ENCODE measurements at places on chromosomes 3 and 15.

- no peak for DNase-seq
Measured at GRCh38 chr15:65175511-65175910, 9.6 kb downstream of the CLPX start.

DNA sequence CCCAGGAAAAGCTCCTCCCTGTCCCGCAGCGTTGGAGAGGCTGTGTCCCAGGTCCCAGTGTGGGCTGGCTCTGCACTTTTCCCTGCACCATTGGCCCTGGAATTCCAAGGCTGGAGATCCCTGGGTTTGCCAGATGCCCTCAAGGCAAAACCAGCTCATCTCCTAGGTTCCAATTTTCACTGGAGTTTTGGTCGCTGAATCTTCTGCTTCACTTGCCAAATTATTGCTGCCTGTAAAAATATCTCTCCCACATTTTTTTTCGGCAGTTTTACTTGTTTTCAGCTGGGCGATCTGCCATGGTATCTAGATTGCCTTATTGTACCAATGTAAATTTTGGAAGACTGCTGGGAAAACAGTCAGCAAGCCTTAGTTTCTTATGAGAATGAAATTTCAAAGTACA, 150.9 kb upstream of the ATP10A start:
- DNase-seq = no peak

GRCh38 chr3:14802381-14802731, 16.4 kb upstream of the FGD5 start:
- DNase-seq = no peak

GRCh38 chr15:65579762-65580161, 31.2 kb downstream of the INTS14 start:
- DNase-seq = no peak

GRCh38 chr3:150022381-150023238, 51.9 kb upstream of the PFN2 start:
- no peak for DNase-seq

DNA sequence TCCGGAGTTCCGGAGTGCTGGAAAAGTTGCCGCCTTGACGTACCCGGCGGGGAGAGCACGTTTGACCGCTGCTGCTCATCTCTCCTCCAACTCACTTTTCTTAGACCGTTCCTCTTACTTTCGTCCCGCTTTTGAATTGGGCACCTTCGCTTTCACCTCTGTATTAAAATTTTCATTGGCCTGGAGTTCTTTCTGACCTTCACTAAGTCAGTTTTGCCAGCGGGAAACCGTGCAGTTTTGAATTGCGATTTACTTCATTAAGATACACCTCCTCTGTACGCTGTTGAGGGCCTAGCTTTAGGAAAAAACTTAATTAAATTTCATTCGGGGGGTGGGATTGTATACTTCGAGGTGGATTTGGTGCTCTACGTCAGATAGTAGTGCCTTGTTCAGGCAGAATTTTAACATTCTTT, 1.3 kb downstream of the GMPS start:
- DNase-seq = no peak

- no peak for DNase-seq
Measured at GRCh38 chr15:30650012-30650929, 24.3 kb downstream of the ARHGAP11B start.

- DNase-seq = no peak
Measured at GRCh38 chr3:97121386-97121785, 307.0 kb downstream of the EPHA6 start.

DNA sequence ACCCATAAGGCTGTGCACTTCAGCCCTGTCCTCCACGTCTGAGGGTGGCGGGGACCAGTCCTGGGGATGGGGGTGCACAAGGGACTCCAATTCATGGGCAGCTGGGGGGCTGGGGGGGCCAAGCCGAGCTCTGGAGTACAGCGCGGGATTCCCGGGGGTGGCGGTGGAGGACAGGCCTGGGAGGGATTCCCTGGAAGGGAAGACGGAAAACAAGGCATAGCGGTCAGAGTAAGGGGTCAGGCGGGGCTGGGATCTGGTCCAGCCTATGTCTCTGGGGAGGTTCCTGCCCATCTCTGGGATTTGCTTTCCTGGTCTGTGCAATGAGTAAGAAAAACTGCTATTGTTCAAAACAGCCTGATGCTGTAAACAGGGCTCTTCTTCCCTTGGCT, 8.1 kb upstream of the IGDCC3 start:
- no peak for DNase-seq

DNA sequence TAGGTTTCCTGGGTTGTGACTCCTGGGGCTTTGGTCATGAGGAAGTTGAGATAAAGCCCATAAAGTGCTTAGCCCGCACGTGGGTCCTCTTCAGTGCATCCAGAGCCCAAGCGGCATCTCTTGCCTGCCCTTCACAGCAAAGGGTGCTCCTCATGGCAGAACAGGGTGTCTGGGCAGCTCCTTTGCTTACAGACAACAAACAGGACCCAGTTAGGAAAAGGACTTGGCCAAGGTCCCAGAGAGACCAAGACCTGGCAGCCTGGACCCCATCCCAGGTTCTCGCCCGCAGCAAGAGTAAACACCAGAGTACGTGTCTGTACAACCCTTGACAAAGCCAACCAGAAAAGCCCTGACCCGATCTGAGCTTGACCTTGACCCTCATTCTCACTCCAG, 27.0 kb downstream of the ALS2CL start:
- DNase-seq = no peak

DNA sequence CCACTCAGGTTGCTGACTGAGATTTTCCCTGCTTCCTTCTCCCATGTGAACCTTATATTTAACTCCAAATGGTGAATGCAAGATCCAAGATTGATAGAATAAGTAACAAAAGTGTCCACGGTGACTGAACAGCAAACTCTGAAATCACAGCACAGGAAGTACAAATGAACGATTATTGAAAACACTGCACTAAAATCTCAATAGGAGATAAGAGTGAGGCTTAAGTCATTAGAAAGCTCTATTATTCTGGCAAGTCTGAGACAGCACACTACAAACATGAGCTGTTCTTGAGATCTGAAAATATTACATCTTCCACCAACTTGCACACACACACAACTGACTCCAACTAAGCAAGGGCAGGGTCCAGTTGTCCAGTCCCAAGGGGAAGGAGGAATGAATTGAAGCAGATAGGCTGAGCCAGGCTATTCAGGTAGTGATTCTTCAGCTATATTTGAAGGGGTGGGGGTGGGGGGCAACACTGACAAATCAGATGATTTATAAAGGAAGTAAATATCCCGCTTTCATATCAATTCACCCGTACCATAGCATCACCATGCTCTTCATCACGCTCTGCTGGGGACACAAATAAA, 2.9 kb downstream of the ZNF385D start:
- DNase-seq = no peak

DNA sequence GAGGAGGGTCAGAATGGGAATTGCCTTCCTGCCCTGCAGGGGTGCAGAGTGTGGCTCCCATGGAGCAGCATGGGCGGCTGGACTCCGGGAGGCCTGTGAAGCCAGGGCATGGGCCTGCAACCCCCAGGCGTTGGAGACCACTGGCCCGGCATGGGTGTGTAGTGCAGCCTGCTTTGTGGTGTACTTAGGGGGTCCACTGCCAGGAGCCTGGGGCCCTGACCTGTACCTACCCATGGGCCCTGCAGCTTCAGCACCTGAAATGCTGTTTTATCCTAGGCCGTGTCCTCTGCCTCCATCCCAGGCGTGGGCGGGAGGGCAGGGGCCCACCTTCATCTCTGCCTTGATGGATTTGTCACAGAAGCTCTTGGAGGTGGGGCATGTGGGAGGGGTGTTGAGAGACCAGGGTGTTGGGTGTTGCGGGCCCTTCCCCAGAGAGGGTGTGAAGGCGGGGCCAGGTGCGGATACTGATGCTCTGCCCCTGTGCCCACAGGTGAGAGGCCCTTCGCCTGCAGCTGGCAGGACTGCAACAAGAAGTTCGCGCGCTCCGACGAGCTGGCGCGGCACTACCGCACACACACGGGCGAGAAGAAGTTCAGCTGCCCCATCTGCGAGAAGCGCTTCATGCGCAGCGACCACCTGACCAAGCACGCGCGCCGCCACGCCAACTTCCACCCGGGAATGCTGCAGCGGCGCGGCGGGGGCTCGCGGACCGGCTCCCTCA, 45.0 kb downstream of the KLF13 start:
- DNase-seq = no peak

DNA sequence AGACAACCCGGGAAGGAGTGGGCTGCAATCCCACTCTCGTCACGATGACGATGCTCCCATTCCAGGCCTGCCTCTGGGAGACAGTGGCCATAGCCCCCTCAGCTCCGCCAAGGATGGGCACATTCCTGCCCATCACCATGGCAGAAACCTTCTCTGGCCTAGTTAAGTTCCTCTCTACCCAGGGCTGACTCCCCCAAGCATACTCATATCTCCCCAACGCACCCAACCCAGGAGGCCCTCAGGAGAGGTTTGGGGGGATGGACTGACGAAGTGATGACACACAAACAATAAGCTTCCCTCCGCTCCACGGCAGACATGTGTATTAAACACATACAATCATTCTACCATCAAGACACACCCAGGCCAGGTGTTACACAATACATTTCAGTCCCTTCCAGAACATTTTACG, 60.1 kb downstream of the VGLL4 start:
- DNase-seq = no peak

DNA sequence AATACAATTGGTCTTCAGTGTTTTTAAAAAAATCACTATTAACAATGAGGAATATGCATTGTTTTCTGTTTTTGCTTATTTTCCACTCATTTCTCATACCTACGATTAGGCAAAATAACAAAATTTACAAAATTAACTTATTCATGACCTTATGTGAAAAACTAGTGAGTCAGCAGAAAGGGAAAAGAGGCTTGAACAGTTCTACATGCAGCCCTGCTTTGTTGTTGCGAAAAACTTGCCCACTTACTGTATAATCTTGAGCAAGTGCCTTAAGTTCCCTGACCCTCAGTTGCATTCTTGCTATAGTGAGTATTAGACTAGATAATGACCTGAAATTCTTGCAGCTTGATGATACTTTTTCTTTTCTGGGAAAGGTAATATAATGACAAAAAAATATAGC, 551.1 kb upstream of the BCHE start:
- no peak for DNase-seq

DNA sequence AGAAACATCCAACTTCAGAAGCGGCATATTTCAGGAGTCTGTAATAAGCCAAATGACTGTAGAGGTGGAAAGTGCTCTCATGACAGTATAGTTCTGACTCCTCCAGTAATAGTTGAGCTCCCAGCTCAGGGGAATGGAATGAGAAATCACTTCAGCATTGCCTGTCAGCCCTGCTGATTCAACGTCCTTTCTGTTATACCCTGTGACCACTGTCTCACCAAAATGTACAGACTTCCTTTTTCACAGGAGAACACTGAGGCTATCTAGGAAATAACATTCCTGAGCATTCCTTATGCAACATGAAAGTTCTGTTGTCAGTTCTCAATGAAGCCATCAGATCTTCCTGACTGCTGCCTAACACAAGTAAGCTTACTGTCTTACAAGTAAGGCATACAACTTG, 284.5 kb upstream of the MME start:
- no peak for DNase-seq

DNA sequence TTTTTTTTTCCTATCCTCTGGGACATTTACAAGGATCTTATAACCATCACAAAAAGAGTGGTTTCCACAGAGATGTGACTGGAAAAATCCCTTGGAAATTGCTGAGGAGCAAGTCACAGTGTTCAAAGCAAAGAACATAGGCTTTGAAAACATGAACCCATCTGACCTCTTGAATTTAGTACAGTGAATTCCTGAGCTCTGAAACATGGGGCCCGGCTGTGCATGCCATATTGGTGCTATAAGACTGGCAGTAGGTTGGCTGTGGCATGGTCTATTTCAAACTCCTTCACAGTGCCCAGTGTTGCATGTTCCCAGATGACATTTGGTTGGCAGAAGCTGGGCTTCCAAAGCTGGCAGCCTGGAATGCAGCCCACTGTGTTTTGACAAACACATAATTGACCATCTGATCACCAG, 202.2 kb downstream of the TIGIT start:
- DNase-seq = no peak

- DNase-seq = no peak
Measured at GRCh38 chr3:127556565-127556964, 34.0 kb downstream of the TPRA1 start.

DNA sequence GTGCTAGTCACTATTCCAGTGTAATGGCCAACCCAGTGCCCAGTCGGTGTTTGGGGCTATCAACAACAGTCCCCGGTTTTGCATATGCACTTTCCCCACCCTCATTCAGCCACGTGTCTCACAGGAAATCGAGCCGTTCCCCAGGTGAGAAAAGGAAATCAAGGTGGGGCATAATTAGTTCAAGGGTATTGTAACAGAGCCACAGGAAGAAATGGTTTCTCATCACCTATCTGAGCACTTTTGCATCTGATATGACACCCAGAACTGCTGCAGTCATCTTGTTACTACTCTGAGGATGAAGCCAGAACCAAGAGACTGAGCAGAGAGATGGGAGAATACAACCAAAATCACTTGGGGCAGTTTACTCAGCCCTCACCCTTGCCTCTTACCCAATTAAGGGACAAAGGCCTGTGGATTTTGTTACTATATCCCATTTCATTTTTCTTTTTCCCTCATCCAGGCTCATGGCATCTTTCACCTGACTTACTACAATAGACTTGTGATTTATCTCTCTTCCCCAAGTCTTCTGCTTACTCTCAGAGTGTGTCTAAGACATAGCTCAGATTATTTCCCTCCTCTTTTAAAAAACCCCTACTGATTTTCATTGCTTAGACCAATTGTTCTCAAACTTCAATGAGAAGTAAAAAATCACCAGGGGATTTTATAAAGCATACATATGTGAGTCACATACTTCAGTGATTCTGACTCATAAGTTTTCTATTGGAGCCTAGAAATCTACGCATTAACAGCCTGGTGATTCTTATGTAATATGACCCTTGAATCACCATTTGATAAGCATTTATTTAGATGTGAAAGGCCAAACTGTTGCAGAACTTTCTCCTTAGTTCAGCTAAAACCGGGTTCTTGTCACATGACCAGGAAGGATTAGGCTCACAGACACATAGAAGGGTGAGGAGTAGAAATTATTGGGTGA, 40.5 kb downstream of the TRAT1 start:
- DNase-seq = no peak

GRCh38 chr15:58521293-58521991, 89.7 kb downstream of the LIPC start:
- DNase-seq = no peak

DNA sequence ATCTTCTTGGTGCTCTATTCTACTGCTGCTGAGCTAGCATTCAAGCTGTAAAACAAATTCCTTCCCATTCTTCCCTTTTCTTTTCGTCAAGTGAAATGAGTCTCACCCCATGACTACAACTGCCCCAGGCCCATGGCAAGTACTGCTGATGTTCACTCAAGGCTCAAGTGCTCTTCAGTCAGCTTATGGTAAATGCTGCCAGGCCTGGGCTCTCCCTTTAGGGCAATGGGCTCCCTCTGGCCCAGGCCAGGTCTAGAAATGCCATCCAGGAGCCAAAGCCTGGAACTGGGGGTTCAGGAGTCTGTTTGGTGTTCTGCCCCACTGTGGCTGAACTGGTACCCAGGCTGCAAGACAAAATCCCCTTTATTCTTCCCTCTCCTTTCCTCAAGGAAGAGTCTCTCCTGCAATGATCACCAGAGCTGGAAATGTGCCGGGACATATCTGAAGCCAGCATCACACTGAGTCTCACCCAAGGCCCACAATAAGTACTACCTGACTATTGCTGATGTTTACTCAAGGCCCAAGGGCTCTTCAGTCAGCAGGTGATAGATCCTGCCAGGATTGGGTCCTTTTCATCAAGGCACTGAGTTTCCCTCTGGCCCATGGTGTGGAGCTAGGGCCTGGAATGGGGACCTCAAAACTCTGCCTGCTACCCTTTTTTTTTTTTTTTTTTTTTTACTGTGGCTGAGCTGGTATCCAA, 205.0 kb upstream of the STAC start:
- DNase-seq = no peak

All from activated T-helper 9 cell treated with anti-CD3 and anti-CD28 coated beads, Interleukin-2, amount 50 U/mL, for 16 hours (primary cell).